ENCODE measurements at places on chromosomes 2 and 18.

- DNase-seq: no peak
Observed at GRCh38 chr2:105176429-105176828, 65.1 kb upstream of the GPR45 start.

DNA sequence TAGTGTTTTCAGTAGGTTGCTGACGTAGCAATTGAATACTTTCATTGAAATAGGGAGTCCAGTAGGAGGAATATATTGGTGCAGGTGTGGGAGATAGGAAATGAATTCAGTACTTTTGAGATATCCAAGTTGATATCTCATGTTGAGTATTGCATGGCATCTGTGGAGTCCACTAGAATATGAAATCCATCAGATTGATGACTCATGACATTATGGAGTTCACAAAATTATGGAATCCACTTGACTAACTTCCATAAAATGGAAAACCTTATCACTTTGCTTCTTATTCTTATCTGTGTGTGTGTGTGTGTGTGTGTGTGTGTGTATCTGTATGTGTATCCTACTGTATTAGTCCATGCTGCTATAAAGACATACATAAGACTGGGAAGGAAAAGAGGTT is 513.5 kb upstream of the ZEB2 start:
- no peak for DNase-seq

GRCh38 chr2:215839816-215840215 is 173.5 kb downstream of the MREG start:
- no peak for DNase-seq

DNA sequence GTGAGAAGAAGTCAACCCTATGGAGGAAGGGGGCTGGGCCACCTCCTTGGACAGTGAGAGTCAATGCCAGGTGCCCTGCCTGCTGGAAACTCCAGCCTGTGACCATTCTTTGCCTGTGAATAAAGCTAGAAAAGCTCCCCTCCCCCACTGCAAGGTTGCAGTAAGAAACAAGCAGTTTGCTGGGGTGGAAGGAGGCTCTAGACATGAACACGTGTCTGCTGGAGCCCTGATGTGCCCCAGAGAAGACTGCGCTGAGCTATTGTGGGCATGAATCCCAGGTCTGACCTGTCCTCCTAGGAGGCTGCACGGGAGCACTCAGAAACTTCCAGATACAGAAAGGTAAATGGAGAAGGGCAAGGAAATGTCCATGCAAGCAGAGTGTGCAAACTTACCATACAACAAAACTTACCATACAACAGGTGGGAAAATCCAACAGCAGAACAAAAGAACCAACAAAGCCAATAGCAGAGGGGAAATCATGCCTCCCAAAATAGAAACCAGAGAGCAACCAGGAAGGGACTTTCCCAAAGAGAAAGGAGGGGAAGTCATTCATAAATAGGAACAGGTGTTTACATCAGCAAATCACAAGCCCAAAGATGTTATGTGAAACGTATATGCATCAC is 278.7 kb downstream of the BCL2 start:
- DNase-seq: no peak

- no peak for DNase-seq
Observed at GRCh38 chr2:209976698-209977385, 25.6 kb upstream of the RPE start.

DNA sequence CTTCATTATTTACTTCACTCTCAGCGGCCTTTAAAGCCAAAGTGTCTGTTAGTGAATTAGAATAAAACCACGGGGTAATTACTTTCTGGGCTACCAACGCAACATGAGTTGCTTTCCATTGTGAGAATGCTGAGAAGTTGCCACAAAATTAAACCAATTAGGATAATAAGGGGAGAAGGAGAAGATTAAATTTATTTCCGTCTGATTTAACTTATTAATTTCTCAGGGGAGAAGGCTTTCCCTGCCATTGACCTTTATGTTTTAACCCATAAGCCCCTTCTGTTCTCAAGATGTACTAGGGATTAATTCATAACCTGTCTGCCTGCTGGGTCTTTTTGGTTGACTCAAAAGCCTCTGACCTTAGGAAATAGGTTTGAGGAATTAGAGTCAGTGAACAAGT is 42.3 kb upstream of the IGFBP5 start:
- no peak for DNase-seq

DNA sequence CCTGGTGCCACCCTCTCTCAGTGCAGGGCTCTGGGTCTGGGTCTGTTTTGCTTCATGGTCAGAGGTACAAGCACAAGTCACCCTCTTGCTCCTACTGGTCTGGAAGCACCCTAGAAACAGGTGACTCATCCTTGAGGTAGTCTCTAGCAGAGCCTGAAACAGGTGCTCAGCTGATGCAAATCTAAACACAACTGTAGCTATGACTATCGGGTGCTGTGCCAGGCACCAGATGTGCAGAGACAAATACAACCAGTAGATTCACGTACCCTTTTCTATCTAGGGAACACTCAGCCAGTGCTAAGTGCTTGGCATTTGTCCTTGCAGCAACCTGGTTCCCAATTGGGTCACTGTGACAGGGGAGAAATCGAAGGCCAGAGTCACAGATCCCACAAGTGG is 140.9 kb upstream of the MYCN start:
- DNase-seq: no peak

- no peak for DNase-seq
Observed at GRCh38 chr2:235066895-235067294, 115.1 kb downstream of the SH3BP4 start.

- no peak for DNase-seq
Observed at GRCh38 chr2:159462961-159463360, 153.4 kb downstream of the BAZ2B start.

- no peak for DNase-seq
Observed at GRCh38 chr2:128817171-128817570, 498.5 kb upstream of the HS6ST1 start.

DNA sequence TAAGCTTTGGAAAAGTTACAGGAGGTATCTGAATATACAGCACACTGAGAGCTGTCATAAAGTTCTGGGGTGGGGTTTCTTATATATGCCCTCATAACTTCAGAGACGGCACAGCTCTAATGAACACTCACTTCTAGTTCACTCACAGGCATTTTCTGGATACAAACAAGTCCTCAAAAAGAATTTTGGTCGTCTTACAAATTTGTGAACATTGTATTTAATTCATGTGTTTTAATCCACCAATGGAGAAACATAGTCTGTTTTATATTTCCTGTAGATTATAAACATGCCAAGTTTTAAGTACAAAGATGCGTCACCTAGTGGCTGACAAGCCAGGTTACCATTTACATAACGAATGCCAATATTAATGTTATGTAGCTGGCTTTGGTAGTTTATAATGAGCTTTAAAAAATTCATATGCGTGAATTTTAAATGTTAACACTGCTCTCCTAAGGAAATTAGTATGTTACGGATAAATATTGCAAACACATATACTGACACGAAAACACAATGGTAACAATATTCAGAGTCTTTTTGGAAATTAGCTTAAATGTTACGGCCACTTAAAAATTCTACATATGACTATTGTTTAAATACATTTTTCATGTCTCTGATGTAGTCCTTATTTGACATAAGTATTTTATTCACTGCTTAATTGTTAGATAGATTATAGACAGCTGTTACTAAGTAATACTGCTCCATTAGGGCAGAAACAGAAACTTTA is 2.5 kb downstream of the COL3A1 start:
- no peak for DNase-seq

- DNase-seq: no peak
Observed at GRCh38 chr2:67137699-67138098, 259.4 kb upstream of the ETAA1 start.

DNA sequence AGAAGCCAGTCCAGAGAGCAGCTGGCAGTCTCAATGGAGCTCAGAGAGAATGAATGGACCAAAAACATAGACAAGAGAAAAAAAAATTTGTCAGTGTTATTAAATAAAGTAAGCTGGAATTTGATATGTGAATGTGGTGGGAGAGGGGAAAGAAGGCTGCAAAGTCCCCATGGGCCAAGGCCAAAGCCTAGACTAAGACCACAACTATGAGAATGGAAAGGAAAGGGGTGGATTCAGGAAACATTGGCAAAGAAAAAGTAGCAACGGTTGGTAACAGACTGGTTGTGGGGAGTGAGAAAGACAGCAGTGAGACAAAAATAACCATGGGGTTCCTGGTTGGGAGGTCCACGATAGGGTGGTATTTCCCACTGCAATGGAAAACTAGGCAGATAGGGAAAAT is 47.0 kb downstream of the ZEB2 start:
- no peak for DNase-seq

DNA sequence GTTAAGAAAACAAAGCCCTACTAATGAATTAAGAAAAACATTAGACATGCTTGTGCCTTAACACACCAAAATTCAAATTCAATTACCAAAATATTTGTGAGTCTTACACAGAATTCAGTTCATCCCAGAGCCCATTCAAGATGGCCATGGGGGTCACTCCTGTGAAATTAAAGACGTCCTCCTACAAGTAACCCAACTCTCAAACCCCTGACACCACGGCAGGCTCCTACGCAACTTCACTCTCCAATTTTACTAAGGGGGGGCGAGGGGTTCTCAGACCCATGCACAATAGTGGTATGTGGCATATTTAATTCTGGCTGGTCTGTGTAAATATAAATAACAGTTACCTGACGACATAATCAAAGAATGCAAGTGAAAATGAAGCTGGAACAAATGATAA is 5.0 kb downstream of the ZNF516 start:
- no peak for DNase-seq

DNA sequence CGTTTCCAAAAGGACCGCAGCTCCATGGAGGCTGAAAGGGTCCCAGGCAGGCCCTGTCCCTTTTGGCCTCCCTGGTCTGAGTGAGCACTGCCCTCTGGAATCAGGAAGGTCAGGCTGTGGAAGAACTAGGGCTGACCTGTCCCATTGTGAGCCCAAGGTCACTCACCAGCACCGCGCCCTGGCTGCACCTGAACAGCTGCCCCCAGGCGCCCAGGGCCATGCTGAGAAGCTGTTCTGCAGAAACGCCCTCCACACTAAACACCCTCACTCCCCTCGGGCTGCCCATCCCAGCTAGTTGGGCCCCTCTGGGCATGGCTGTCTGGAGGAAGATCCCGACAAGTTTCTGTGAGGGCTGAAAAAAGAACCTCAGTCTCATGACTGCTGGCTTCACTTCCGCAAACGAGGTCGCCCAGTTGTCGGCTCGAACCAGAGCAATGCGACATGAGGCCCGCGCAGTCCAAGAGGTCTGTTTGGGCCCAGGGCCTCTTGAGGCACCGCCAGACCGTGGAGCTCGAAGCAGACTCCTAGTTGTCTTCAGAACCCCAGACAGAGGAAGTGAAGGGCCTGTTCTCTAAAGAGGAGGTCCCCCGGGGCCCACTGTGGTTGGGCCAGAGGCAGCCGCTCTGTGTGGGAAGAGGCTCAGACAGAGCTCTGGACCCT is 64.4 kb downstream of the INPP5D start:
- no peak for DNase-seq

DNA sequence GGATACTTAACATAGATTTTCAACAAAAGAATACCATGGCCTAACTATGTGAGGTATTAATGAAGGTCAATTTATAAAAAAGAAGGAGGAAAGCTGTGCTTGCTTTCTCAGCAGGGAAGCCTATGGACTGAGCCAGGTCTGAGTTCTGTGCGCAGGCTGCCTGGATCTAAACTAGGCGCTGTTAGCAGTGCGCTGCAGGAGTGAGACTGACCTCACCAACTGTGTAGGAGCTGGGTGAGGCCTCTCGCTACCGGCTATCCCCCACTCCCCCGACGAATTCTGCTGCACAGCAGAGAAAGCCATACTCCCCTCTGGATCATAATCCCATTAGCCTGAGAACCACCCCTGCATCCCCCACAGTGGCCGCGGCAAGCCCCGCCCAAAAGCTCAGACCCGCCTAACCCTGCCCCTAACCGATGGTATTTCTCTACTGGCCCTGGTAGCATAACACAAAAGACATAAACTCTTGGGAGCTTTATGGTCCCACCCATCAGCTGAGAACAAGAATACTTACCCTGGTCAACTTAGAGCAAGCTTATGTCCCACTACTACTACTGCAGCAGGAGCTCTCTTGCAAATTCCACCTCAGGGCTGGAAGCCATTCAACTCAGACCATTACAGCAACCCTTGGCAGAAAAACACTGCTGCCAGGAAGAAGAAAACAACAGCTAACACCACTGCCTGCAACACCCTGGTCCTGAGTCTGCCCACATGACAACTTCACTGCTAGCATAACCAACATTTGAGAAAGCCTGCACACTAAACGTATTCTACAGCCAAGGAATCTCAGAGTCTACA is 28.0 kb downstream of the SULT1C2 start:
- DNase-seq: no peak

- no peak for DNase-seq
Observed at GRCh38 chr2:71528749-71529148, 75.4 kb downstream of the DYSF start.

GRCh38 chr2:128320192-128320905 is 1.7 kb upstream of the HS6ST1 start:
- DNase-seq: no peak

- no peak for DNase-seq
Observed at GRCh38 chr2:148965623-148966437, 72.7 kb upstream of the LYPD6B start.

GRCh38 chr2:119836455-119837142 is 76.9 kb downstream of the PTPN4 start:
- DNase-seq: no peak

GRCh38 chr2:241035142-241035817 is 36.9 kb downstream of the SNED1 start:
- DNase-seq: no peak

All from CMK (cell line).